ENCODE measurements at places on chromosomes 7 and 10.

DNA sequence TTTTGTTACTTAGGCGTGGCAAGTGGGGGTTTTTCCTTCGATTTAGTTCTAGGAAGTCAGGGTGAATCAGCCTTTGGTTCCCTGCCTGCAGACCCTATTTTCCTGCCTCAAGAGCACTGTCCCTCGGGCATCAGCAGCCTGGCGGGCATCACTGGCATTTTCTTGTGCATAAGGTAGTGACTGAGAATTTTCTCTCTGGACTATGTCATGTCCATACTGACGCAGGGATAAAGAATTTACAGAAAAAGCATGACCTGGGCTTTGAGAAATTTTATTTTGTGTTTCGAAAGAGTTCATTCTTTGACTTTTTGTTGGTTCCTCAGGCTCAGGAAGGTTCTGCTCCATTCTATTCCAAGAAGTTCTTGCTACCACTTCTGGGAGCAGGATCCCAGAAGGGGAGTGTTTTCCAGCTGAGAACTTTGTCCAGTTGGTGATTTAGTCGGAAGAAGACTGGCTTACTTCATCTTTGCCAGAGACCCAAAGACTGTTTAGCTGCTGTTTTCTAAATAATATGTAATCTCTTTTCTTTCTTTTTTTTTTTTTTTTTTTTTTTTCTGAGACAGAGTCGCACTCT, 213.9 kb upstream of the SH2B2 start:
- DNase-seq: no peak

DNA sequence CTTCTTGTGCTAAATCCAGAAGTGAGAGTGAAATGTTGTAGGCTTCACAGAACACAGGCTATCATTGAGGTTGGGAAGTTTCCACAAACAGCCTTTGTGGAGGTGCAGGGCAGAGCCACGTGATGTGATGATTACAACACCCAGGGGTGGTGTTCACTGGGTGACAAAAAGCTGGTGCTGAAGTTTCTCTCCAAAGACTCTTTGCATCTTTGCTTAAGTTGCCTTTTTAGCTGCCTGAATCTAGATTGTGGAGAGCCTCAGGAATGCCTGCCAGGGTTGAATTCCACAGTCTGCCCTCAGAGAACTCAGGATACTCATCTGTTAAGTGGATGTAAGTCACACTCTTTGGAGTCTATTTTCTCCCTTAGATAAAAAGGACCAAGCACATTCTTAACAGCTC, 56.3 kb downstream of the PLXNA4 start:
- DNase-seq: no peak

DNA sequence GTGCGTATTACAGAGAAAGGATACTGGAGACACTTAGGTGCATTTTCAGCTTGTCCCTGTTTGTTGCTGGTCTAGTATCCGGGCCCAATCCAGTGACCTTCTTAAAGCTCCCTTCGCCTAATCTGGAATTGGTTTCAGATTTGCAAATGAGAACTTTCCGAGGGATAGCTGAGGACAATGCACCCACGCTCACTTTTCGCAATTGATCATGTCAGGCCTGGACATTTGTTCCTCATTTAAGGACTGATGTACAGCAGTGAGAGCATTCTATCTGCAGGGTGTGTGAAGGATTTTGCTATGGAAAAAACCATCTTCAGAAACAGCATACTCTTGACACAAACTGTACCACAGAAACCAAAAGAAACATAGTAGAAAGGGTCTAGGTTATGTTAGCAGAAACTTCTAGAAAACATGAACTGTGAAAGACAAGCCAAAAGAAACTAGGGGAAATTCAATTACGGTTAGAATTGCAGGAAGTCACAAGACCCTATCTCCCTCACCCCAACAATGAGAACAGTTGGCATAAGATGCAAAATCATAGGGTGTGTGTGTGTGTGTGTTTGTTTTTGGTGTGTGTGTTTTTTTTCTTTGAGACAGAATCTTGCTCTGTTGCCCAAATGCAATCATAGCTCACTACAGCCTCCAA, 331.1 kb downstream of the CALN1 start:
- DNase-seq: no peak

- DNase-seq: no peak
Observed at GRCh38 chr10:97468162-97468561, 22.2 kb downstream of the ZDHHC16 start.

DNA sequence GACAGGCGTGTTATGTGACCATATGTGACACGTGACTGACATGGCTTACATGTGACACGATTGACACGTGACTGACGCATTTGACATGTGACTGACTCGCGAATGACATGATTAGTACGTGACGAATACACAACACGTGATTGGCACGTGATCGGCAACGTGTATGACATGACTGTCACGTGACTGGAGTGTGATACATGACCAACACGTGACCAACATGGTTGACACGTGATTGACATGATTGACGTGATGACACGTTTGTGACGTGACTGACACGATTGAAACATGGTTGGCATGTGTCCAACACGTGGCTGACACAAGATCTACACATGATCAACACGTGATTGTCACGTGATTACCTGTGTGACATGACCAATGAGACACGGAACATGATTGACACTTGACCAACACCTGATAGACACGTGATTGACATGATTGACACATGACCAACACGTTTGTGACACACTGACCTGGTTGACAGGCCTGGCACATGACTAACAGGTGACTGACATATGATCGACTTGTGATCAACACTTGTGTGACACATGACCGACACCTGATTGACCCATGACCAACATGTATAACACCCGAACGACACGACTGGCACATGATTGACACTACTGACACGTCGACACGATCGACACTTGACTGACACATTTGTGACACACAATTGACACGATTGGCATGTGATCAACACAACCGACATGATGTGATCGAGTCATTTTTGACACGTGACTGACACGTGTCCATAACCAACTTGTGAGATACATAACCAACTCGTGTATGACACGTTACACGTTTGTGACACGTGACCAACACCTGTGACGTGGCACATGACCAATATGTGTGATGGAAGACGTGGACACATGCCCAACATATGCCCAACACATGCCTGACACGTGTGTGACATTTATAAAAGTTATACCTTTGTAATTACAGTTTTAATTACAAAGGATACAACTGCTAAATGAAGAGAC, 21.1 kb downstream of the CRPPA start:
- DNase-seq: no peak

DNA sequence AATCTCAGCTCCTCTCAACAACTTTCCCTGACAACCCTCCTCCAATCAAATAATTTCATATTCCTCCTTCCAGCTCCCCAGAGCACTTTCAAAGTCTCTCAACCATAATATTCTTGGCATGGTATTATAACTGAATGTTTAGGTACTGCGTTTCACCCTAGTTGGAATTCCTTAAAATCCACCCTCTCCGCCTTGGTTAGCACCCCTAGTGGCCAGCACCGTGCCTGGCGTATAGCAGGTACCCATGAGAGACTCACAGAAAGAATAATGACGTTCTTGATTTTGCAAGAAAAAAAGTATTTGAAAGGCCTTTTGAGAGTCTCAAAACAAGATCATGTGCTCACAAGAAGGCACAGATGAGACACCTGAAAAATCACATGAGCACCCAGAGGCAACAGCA, 50.9 kb downstream of the GLI3 start:
- no peak for DNase-seq
